ENCODE measurements at places on chromosomes 2 and 18.
A peak's percentile ranks its signal among the peaks of the same experiment; 100 is the strongest.

DNA sequence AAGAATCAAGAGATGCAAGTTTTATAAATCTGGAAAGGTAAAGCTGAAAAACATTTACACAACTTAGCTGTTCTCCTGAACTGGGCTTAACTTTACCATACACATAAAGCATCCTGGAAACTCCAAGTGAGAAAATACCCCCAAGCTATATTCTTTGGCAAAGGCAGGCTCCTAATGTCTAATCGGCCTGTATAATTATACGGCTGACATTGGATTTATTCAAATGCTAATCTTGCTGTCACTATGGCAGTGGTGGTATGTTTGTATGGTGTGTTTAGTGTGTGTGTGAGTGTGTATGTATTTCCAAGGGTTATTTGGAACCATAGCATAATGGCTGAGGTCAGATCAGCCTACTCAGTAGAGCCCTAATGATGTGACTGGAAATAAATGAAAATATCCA is 1031.8 kb upstream of the ZEB2 start:
- no peak for DNase-seq

DNA sequence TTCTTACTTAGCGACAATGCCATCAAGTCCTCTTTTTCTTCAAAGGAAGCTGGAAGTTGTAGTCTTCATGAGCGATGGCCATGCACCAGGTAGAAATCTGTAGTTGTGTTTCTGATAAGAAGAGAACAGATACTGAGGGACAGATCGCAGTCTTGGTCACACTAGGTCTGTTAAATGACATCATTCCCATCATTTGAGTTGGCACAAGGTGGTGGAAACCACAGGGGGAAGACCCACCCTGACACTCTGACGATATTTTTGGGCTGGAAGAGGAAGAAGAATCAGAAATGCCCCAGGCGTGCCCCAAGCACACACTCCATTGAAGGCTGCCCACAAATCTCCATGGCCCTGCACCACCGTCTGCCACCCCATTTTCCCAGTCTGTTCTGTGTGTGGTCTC is 89.0 kb upstream of the BOD1L2 start:
- no peak for DNase-seq

DNA sequence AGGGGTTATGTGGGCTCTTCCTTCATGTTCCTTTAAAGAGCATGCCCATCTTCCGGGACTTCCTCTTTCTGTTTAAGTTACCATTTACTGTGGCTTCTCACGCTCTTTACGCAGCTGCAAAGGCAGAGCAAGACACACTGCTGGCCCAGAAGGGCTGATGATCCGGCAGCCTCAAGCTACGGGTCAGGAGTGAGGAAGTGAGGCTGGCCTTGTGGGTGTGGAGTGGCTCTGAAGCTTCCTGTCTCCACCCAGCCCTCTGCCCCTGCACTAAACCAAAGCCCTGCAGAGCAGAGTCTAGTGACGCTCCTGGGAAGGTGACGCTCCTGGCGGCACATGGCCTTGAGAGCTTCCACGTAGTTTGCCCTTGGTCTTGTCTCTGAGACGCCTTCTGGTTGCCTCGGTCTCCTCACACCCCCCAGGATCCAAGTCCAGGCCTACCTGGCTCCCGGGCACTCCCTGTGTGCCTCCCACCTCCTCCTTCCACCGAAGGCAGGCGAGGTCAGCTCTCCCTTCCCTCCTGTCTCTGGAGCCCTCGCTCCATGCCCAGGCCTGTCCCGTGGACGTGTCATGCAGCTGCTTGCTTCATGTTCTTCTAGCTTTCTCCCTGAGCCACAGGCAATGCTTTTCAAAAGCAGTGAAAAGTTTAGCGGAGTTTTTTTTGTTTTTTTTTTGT is 50.3 kb downstream of the ARL4C start:
- peak; percentile 82 for DNase-seq

DNA sequence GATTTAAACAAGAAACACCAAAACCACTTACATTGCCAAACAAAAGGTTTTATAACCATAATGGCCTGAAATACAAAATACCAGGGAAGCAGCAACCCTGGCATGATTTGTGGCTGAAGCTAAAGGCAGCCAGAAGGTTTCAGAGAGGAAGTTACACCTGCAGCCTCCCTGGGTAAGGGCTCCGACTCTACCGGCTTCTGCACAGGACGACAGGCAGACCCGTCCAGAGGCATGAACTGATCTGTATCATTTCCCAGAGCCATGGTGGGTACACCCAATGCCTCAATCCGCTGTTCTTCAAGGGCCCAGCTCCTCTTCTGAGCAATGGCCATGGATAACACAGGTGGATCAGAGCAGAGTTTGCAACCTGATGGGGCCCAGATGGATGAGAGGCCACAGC is 71.6 kb downstream of the PXDN start:
- DNase-seq, result no peak

GRCh38 chr18:22643731-22644130 is 226.0 kb upstream of the CTAGE1 start:
- DNase-seq, result no peak

GRCh38 chr2:233223059-233223894 is 28.2 kb upstream of the ATG16L1 start:
- DNase-seq, result no peak

- no peak for DNase-seq
These were observed 30.9 kb downstream of the TMEM182 start for GRCh38 chr2:102792568-102793208.

- no peak for DNase-seq
These were observed 348.6 kb downstream of the ANAPC1 start for GRCh38 chr2:111535404-111535803.

DNA sequence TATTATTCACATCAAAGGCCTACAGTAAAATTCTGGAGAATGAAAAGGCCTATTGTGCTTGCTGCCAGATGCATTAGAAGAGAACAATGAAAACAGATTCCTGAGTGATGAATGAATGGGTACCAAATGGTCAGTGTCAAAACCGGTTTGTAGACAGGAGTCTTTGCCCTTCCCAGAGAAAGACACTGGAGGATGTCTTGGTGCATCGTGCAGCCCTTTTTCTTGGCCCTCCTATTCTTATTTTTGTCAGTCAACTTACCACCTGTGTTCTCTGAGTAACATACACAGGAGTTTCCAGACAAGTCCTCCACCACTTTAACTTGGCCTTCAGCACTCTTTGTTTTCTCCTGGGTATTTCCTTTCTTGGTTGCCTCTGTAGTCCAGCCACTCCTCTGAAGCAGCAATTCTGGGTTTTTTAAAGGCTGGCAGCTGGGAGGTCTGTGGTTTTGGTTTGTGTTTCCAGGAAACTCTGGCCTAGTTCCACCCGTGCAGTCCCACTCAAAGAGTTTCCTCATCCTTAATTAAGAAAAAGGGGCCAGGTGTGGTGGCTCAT is 29.4 kb downstream of the PSTPIP2 start:
- peak; percentile 51 for DNase-seq

DNA sequence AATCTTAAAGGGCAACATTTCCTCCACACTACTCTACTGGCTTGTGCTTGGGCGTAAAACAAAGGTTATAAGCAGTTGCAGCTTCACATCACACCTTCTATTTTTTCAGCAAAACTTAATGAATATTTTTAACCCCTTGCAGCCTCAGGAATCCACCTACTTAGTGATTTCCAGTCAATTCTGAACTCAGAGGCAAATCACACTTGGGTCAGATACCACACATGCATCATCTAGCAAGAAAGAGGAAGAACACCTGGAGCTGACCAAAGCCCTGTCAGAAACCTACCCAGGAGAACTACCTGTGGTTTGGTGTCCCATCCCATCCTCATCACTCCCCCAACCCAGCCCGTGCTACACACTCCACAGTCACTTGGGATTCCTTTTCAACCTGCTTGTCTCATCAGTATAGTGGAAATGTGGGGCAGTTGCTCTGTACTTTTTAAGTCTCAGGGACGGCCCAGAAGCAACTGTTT is 25.5 kb downstream of the PIAS2 start:
- DNase-seq, result peak; percentile 23

- no peak for DNase-seq
These were observed 111.8 kb downstream of the FSHR start for GRCh38 chr2:49042488-49042887.

- DNase-seq, result no peak
These were observed 106.5 kb upstream of the HS6ST1 start for GRCh38 chr2:128425216-128425615.

GRCh38 chr2:3282056-3282998 is 95.3 kb downstream of the EIPR1 start:
- DNase-seq, result no peak

DNA sequence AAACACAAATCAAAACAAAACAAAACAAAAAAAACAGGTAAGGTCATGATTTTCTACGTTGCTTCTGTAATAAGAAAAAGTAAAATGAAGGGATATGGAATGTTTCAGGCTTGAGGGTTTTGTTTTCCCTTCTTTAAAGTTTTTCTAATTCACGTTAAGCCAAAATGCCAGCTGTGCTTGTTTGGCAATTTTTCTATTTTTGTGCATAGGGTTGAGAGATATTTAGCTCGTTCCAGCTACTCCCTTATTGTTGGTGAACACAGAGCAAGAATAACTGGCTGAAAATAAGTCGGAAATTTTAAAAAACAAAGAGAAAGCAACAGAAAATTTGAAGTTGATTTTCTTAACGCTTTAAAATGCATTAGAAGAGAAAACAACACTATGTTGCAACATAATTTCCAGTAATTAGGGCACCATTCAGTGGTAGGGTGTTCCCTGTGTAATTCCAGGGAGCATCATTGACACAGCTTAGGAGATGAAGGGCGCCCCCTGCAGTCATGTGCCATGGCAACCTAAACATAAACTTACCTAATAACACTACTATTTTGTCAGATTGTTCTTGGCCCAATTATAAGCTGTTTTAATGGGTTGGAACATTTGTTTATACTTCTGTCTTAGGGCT is 99.5 kb downstream of the DTNA start:
- no peak for DNase-seq

DNA sequence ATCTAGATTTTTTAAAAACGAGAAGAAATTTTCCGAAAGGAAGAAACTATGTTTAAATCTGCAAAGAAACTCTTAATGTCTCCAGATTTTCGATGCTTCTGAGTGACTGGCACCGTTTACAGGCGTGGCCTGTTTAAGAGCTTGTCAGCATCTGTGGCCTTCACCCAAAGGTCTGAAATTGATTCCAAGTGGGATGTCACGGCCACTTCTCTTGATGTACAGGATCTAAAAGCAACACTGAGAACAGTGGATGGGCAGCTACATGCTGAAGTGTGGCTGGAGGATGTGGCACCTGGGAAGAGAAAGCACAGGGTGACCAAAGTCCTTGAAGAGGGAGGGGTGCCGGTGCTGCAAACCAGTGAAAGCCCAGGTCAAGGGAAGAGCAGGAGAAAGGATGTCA is 28.0 kb downstream of the EMILIN2 start:
- DNase-seq, result no peak
